ENCODE measurements at places on chromosomes 3 and 15.

- DNase-seq, result no peak
These were observed 62.7 kb downstream of the EXOG start for GRCh38 chr3:38558864-38559263.

DNA sequence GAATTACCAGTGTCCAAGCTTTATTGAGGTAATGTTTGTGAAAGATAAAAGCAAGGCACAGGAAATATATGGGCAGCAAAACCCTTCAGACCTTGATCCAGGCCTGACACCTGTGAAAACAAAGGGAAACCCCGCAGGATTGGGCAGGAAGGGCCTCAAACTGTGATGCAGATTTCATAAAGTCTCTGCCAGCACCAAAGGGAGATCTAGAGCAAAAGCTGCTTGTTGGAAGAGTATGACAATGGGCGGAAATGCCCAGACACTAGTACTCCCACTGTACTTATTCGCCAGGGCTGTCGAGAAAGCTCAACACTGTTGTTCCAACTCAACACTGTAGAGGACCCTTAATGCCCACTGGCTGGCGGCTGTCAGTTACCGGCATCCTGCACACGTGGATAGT lies 207.9 kb downstream of the CD47 start:
- DNase-seq, result no peak

- DNase-seq, result no peak
These were observed 809 bp downstream of the NDUFAF3 start for GRCh38 chr3:49022688-49023171.

- no peak for DNase-seq
These were observed 48.9 kb downstream of the TGFBR2 start for GRCh38 chr3:30655187-30655812.

- DNase-seq, result no peak
These were observed 21.8 kb upstream of the LIMD1 start for GRCh38 chr3:45572755-45573154.

GRCh38 chr15:90982135-90982534 lies 12.2 kb downstream of the PRC1 start:
- DNase-seq, result no peak

DNA sequence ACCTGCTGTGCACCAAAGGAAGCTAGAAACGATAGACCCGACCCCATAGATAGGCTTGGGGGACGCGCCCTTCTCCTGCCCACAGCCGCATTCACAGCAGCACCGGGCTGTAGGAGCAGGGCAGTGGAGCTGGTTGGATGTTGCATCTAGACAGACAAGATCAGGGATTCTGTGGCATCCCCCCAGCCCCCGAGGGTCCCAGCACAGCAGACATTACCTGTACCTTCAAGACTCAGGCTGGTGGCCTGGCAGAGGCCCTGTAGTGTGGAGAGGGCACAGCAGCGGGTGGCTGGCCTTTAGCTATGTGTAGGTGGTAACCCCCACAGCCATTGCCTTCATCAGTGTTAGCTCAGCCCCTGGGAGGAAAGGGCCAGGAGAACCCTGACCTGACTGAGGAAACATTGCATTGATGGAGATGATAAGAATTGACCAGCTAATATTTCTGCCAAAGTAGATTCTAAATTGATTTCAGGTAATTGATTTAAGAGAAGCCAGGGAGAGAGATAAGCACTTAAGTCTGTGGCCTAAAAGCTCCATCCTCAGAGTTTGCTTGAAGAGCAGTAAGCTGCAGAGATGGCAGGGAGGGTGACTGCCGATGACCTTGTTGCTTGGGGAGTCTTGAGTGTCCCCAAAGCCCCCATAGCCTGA lies 269.4 kb downstream of the TLE3 start:
- DNase-seq, result no peak

- DNase-seq, result no peak
These were observed 41.6 kb downstream of the MRAS start for GRCh38 chr3:138389841-138390581.

GRCh38 chr3:124360563-124360962 lies 368.6 kb upstream of the ROPN1 start:
- DNase-seq, result no peak

DNA sequence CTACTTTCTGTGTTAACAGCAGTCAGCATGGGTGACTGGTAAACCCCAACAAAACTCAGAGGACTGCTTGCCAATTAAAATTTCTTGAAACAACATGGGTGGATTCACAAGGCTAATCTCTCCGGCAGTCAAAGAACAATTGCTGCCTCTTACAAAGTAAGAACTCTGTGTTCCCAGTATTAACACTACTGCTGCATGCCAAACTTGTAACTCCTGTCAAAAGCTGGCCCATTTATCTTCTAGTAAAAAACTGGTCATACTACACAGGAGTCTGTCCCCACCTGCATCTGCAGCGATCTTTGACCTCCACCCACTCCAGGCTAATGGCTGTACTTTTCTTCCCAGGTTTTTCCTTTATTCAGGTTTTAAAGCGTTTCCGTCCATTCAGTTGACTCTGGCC lies 8.7 kb upstream of the ZNF589 start:
- no peak for DNase-seq

DNA sequence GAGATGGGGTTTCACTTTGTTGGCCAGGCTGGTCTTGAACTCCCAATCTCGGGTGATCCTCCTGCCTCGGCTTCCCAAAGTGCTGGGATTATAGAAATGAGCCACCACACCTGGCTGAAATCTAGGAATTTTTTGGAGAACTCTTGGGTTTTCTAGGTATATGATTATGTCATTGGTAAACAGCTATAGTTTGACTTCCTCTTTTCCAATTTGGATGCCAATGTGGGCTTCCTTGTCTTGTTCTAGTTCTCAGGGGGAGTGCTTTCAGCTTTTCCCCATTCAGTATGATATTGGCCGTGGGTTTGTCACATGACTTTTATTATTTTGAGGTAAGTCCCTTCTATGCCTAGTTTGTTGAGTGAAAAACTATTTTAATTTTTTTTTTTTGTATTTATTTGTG lies 17.9 kb downstream of the KCNMB3 start:
- DNase-seq, result no peak

- no peak for DNase-seq
These were observed 28.4 kb upstream of the SHC4 start for GRCh38 chr15:48992096-48992495.

- no peak for DNase-seq
These were observed 36.6 kb downstream of the IFT122 start for GRCh38 chr3:129476586-129476985.

- DNase-seq, result peak; percentile 91
These were observed at the start of gene TMF1 for GRCh38 chr3:69051756-69052471. TMF1 (minus strand) TSS chr3:69052333; CDS start chr3:69052086, 247 bp downstream.

GRCh38 chr3:94778289-94778688 lies 715.4 kb downstream of the NSUN3 start:
- DNase-seq, result no peak

DNA sequence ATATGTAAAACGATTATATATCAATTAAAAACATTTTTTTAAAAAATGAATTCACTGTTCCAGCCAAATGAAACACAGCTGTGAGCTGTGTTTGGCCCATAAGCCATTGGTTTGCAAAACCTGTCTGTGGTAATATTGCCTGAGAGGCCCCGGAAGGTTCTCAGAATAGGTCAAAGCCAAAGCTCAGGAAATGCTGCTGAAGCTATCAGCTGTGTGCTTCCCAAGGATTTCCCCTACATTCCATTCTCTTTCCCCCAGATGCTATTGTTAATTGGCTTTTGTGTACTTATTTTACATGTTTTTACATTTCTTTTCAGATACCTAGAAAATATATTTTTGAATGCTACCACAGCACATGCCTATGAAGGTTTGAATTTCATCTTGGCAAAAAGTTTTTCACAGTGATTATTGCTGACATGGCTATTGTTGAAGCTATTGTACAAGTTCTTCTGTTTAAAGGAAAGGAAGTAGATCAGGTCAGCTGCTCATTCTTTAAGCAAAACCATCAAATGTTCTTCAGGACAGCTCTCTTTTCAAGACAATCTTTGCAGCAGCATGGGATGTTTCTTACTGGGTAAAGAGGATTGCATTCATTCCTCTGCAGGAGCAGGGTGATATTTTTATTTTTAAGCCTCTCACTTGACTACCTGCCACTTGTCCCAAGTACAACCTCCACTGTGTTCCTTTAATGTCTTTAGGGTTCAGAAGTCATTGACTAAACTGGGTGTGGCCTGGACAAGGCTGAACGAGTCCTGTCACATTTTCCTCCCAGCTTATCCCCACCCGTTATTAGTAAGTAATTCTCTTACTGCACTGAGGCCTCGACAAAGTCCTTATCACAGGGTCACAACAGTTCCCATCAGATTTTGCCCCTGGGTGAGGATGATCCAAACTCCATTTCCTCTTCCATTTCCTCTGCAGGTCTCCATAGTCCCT lies 26.3 kb upstream of the BNC1 start:
- DNase-seq, result no peak

DNA sequence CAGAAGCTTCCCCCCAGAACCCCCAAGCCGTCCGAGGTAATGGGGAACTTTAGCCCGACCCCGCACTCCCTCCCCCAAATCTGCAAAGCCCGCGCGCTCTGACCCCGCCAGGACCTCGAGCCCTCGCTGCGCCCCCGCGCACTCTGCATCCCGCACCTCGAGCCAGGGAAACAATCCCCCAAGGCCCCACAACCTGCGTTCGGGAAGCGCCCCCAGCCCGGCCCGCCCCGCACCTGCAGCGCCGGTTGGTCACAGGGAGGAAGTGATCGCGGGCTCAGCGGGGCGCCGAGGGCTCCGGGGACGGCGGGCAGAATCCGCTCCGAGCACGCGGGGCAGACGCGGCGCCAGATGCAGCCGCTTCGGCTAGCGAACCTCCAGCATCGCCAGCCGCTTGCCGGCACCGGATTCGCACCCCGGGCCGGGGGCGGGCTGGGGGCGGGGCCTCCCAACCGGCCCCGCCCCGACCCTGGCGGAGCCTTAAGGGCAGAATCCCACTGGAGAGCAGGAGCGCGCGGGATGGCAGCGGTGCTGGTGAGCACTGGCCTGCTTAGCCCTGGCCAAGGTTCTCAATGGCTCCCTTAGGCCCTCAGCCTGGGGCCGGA lies at the start of gene CAMKV:
Gene CAMKV, minus strand, starts transcription at position 382 of the 602 bp plus-strand sequence. CDS start 7,518 bp downstream, outside the sequence.
- DNase-seq, result no peak

DNA sequence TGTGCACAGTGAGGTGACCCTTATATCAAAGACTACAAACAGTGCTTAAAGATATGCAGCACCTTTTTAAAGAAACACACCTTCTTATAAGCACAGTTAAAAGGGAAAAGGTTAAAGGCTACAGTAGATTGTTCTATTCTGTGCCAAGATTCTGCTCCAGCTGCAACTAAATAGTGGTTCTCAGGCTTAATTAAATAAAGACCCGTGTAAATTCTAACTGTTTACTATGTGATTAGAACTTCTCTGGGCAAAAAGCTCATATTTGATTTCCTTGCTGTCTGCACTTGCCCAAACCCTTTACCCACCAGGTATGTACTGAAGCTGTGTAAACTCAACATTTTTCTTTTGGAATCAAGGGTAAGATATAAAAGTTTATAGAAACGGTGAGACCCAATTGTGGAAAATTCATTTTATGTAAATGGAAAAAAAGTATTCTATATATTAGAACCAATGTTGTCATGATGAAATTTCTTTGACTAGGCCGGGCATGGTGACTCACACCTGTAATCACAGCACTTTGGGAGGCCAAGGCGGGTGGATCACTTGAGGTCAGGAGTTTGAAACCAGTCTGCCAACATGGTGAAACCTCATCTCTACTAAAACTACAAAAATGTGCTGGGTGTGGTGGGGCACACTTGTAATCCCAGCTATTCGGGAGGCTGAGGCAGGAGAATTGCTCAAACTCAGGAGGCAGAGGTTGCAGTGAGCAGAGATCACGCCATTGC lies 230.6 kb downstream of the MECOM start:
- no peak for DNase-seq

DNA sequence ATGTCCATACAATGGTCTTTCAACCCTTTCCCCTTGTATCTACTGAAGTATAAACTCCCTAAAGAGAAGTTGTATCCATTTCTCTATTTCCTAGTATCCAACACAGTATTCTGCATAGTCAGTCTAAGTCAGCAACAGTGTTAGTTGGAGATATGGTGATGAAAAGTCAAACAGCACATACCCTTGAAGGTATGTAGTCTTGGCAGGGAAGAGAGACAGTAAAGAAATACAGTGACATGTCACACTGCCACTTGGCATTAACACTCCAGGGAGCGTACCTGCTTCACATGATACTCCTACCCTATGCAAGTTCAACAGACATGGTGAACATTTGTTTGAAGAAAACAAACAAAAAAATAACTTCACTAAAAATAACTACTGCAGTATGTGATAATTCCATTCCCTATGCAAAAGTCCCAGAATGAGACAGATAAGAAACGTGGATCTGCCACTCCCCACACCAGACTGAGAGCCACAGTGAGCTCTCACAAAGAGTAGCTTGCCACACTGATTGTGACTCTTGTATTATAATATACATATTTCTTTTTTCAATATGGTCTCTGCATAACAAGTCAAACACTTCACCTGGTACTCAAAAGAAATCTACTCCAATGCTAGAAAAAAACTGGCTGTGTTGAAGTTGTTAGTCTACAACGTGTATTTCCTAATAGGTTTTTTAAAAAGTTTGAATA lies 5.9 kb downstream of the PDCD10 start:
- no peak for DNase-seq

GRCh38 chr3:37810848-37811247 lies 50.8 kb upstream of the CTDSPL start:
- DNase-seq, result no peak

- DNase-seq, result no peak
These were observed 47.1 kb upstream of the LIPC start for GRCh38 chr15:58384667-58385066.

DNA sequence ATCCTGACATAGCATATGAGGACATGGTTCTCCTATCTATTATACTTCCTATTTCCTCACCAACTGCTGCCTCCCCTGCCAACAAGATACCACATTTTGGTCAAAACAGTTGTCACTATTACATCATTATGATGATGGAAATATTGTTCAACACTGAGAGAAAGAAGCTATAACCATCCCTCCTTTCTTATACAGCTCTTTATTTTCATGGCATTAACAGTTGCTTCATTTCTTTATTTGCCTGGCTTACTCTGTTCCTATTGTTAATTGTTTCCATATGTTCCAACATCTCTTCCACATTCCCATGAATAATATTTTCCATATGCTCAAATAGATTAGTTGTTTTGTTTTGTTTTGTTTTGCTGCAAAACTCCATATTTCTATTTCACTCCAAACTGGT lies 40.8 kb upstream of the FILIP1L start:
- DNase-seq, result no peak

- no peak for DNase-seq
These were observed at the start of gene LTK for GRCh38 chr15:41513506-41514227. LTK (minus strand) TSS chr15:41513827; CDS start chr15:41513709, 118 bp downstream.

GRCh38 chr3:119637679-119638477 lies 22.5 kb downstream of the POPDC2 start:
- DNase-seq, result no peak

DNA sequence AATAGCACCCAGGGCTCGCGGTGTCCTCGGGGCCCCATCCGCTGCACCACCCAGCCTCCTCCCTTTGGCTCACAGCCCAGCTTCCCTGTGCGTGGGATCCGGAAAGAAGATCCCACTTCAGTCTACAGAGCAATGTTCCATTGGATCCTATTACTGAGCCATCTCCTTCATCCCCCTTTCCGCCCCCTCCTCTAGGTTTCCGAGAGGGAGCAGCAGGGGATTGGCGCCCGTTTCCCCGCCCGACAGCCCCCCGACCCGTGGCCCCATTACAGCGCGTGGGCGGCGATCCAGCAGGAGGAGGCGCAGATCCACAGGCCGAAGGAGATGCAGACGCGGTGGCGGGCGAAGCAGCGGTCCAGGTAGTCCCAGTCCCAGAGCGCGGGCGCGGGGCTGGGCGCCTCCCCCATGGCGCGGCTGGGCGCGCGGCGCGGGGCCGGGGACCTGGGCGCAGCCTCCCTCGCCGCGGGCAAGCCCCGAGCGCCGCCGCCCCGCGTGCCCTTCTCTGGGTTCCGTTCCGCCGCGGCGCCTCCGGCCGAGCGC lies 340 bp downstream of the TMEM44 start:
- DNase-seq, result no peak

GRCh38 chr3:187291512-187292132 lies at the start of gene MASP1:
MASP1 (minus strand) TSS chr3:187291737; CDS start chr3:187291632, 105 bp downstream.
- no peak for DNase-seq

All from stimulated activated CD8-positive, alpha-beta memory T cell treated with anti-CD3 and anti-CD28 coated beads, Interleukin-12 subunit alpha, Interleukin-12 subunit beta, amount 100 ng/mL, for 4 hours (primary cell).